Pericardium fibroblast (primary cell): ENCODE measurements at places on chromosomes 12 and 14. TPM values are rescaled to one million over a fixed set of nuclear protein-coding genes. Genes with fewer than 3 reads are reported as not detected.

The PRH2 gene
- total RNA-seq, result 2.3 TPM in 1 of 2 replicates, not detected in the other

The GLI1 gene
- 0.68 and 1.3 TPM in 2 replicates for total RNA-seq

The PLBD1 gene
- 2.6 and 4.2 TPM in 2 replicates for total RNA-seq

The ACRBP gene
- total RNA-seq, result 0.43 TPM in 1 of 2 replicates, not detected in the other
